ENCODE measurements at places on chromosomes 13 and 19.

- H3K36me3 ChIP-seq, result no peaks in the 10 kb centered on the region
- H3K4me1 ChIP-seq, result peaks cover 19% of the 10 kb centered on the region
- DNase-seq, result no peak
- H3K27ac ChIP-seq, result peak overlapping the region; percentile 32
Measured at GRCh38 chr13:110538632-110539031, 22.9 kb downstream of the RAB20 start.

- no peak overlapping the region for H3K27ac ChIP-seq
- no peaks in the 10 kb centered on the region for H3K4me1 ChIP-seq
- peaks cover 5% of the 10 kb centered on the region for H3K36me3 ChIP-seq
- H3K4me3 ChIP-seq, result no peak overlapping the region
Measured at GRCh38 chr13:90108547-90108946, 1238.9 kb upstream of the MIR17HG start.

- no peaks in the 10 kb centered on the region for H3K36me3 ChIP-seq
- H3K4me1 ChIP-seq, result no peaks in the 10 kb centered on the region
- no peak overlapping the region for H3K27ac ChIP-seq
- no peak for DNase-seq
- H3K4me3 ChIP-seq, result no peak overlapping the region
- no peaks in the 10 kb centered on the region for H3K27me3 ChIP-seq
Measured at GRCh38 chr13:39788102-39788501, 132.6 kb downstream of the COG6 start.

GRCh38 chr13:41284512-41285288 is 21.3 kb upstream of the MTRF1 start:
- peaks cover 15% of the 10 kb centered on the region for H3K4me1 ChIP-seq
- no peaks in the 10 kb centered on the region for H3K36me3 ChIP-seq
- peak overlapping the region; percentile 93 for H3K27ac ChIP-seq

GRCh38 chr13:21453387-21454081 is 5.6 kb downstream of the ZDHHC20 start:
- DNase-seq, result no peak
- H3K36me3 ChIP-seq, result peaks cover 15% of the 10 kb centered on the region
- no peak overlapping the region for H3K4me3 ChIP-seq

DNA sequence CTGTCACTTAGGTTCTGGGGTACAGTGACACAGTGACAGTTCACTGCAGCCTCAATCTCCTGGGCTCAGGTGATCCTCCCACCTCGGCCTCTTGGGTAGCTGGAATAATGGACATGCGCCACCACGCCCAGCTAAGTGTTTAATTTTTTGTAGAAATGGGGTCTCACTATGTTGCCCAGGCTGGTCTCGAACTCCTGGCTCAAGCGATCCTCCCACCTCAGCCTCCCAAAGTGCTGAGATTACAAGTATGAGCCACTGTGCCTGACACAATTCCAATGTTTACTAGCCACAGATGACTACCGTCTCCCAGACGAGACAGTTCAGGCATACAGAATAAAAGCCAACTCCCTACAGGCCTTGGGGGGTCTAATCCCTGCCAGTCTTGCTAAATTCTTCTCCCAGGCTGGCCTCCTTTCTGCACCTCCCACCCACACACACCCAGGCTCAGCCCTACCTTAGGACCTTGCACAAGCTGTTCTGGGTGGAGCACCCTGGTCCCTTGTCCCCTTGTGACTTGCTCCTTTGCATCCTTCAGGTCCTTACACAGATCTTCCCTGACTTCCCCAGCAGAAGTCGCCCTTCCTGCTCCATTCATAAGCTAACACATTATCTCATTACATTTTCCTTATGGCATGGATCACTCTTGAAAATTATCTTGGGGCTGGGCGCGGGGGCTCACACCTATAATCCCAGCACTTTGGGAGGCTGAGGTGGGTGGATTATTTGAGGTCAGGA is 106.4 kb downstream of the INSR start:
- H3K36me3 ChIP-seq, result no peaks in the 10 kb centered on the region
- H3K27ac ChIP-seq, result no peak overlapping the region
- no peak overlapping the region for H3K4me3 ChIP-seq
- no peaks in the 10 kb centered on the region for H3K27me3 ChIP-seq
- peaks cover 29% of the 10 kb centered on the region for H3K4me1 ChIP-seq
- no peak for DNase-seq

- no peak overlapping the region for H3K27ac ChIP-seq
- H3K4me3 ChIP-seq, result no peak overlapping the region
- H3K4me1 ChIP-seq, result peaks cover 12% of the 10 kb centered on the region
- no peak for DNase-seq
- no peaks in the 10 kb centered on the region for H3K27me3 ChIP-seq
- H3K36me3 ChIP-seq, result peaks cover 18% of the 10 kb centered on the region
Measured at GRCh38 chr19:47755762-47756626, 10.6 kb downstream of the NOP53 start.

GRCh38 chr19:39428283-39429112 is 7.3 kb downstream of the RPS16 start:
- H3K27me3 ChIP-seq, result no peaks in the 10 kb centered on the region
- DNase-seq, result no peak
- H3K36me3 ChIP-seq, result peaks cover 26% of the 10 kb centered on the region
- no peak overlapping the region for H3K4me3 ChIP-seq
- H3K27ac ChIP-seq, result peak overlapping the region; percentile 48

- H3K4me1 ChIP-seq, result peaks cover 7% of the 10 kb centered on the region
- no peaks in the 10 kb centered on the region for H3K27me3 ChIP-seq
- H3K36me3 ChIP-seq, result no peaks in the 10 kb centered on the region
- H3K4me3 ChIP-seq, result no peak overlapping the region
- H3K27ac ChIP-seq, result no peak overlapping the region
Measured at GRCh38 chr13:20561741-20562140, 5.2 kb upstream of the IFT88 start.

DNA sequence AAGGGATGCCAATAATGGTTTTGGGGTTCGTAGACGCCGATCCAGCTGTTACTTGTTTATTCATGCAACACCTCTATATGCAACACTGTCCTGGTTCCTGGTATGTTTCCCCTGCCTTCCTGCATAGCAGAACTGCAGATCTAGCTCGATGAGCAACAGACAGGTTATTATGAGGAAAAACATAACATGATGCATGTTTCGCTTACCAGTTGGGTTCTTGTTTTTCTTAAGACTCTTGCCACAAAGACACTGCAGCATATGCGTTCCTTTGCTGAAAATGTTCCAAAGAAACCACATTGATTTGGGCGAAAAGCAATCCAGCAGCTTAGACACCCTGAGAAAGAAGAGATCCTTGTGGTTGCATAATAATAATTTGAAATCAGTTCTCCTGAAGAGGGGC is 583 bp downstream of the FGF14 start:
- H3K36me3 ChIP-seq, result no peaks in the 10 kb centered on the region
- H3K27me3 ChIP-seq, result peaks cover 71% of the 10 kb centered on the region
- H3K4me3 ChIP-seq, result peak overlapping the region; percentile 86
- peaks cover 29% of the 10 kb centered on the region for H3K4me1 ChIP-seq

DNA sequence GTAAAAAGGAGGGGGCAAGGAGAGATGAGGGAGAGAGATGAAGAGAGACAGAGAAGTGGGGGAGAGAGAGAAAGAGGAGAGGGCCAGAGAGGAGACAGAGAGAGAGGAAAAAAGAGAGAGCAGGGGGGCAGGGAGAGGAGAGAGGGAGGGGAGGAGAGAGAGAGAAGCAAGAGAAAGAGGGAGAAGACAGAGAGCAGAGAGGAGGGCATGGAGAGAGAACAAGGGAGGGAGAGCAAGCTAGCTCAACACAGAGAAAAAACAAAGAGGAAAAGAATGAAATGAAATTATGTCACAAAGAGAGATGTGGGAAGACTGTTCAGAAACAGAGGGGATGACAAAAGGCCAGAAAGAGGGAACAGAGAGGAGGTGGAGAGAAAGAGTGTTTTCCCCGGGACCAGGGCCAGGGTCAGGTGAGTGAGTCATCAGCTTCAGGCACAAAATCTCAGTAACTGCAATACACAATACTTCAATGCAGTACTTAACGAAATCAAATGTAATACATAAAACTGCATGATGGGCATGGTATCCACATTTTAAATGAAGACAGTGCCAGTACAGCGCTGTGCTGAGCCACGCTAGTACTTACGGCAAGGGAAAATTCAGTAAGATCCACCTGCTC is 4.8 kb downstream of the KLK7 start:
- DNase-seq, result no peak
- H3K27ac ChIP-seq, result no peak overlapping the region
- H3K4me3 ChIP-seq, result no peak overlapping the region
- no peaks in the 10 kb centered on the region for H3K36me3 ChIP-seq
- H3K4me1 ChIP-seq, result no peaks in the 10 kb centered on the region
- H3K27me3 ChIP-seq, result peaks cover 59% of the 10 kb centered on the region

DNA sequence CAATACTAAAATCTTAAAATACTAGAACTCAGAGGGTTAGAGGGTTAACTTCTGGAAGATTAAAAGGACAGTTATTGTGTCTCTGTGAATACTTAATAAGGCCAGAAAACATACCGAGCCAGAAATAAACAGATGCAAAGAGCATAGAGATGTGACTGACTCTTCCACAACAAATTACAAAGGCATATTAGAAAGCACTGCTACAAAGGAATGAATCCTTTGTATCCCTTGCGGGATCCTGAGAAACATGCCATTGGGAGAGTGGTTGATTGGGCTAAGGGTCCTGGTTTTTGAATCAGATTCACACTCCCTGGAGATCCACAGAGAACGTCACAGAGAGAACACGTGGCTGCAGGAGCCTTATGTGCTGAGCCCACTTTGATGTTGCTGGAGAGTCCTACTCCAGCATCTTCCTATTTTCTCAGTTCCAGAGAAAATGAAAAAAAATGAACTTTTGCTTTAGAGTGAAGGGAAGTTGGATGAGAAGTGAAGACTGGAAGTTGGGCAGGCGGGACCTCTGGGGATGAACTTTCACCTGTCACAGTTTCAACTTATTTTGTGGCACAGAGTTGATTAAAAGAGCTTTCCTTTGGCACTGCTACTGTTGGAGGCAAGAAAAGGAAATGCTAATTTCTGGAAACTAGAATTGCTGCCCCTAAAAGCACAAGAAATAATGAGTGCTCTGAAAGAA is 309.9 kb downstream of the DCT start:
- DNase-seq, result no peak
- no peak overlapping the region for H3K4me3 ChIP-seq
- no peaks in the 10 kb centered on the region for H3K36me3 ChIP-seq
- H3K4me1 ChIP-seq, result no peaks in the 10 kb centered on the region
